HFFc6 (cell line): ENCODE measurements at places on chromosomes 13 and 19.

DNA sequence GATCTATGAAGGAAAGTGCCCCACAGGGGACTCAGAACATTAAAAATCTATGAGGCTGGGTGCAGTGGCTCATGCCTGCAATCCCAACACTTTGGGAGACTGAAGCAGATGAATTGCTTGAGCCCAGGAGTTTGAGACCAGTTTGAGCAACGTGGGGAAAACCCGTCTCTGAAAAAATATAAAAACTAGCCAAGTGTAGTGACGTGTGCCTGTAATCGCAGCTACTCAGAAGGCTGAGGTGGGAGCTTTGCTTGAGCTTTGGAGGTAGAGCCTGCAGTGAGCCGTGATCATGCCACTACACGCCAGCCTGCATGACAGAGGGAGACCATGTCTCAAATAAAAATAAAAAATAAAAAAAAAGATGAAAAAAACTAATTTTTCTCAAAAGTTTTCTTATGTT is 1070.6 kb downstream of the PCDH9 start:
- DNase-seq: no peak

- no peak for DNase-seq
Measured at GRCh38 chr13:114090476-114090875, 41.9 kb downstream of the RASA3 start.

DNA sequence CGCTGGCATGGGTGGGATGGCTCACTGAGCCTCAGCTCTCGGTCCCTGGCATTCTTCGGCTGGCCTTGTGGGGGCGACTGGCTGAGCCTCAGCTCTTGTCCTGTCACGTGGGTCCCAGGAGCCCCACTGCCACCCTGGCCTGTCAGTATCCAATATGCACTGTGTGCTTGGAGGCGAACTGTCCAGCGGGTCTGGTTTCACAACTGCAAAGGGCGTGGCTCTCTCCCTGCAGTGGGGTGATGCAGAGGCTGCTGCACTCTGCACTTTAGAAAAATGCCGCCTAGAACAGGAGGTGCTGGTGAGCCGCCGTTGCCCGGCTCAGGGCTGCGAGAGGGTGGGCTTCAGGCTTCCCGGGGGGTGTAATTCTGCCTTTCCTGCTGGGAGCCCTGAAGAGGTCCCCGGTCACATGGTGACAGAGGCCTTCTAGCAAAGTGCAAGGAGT is 17.0 kb upstream of the TMEM255B start:
- peak; percentile 32 for DNase-seq

GRCh38 chr13:49395878-49396380 is 47.9 kb downstream of the CAB39L start:
- DNase-seq: no peak

- DNase-seq: peak; percentile 55
Measured at GRCh38 chr19:28737021-28737895, 475.7 kb downstream of the UQCRFS1 start.

- no peak for DNase-seq
Measured at GRCh38 chr13:99984461-99985240, 3.1 kb downstream of the ZIC2 start.

DNA sequence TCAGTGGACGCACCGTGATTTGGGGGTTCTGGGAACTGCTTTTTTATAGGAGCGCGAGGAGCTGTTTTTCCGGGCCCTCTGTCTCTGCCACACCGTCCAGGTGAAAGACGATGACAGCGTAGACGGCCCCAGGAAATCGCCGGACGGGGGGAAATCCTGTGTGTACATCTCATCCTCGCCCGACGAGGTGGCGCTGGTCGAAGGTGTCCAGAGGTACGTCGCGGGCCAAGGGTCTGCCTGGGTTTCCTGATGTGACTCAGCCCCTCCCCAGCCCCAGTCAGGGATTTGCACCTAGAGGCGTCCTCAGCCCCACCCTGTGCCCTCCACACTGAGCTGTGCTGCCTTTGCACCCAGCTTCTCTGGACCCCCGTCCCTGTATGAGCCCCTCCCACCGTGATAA is 136.2 kb upstream of the MCF2L start:
- no peak for DNase-seq

- no peak for DNase-seq
Measured at GRCh38 chr13:111142472-111142871, 27.4 kb downstream of the ARHGEF7 start.

GRCh38 chr19:54708781-54709180 is 15.5 kb upstream of the KIR3DL3 start:
- no peak for DNase-seq

- no peak for DNase-seq
Measured at GRCh38 chr13:103557878-103558277, 491.7 kb upstream of the SLC10A2 start.

- DNase-seq: no peak
Measured at GRCh38 chr19:51242881-51243630, 7.8 kb upstream of the SIGLECL1 start.

DNA sequence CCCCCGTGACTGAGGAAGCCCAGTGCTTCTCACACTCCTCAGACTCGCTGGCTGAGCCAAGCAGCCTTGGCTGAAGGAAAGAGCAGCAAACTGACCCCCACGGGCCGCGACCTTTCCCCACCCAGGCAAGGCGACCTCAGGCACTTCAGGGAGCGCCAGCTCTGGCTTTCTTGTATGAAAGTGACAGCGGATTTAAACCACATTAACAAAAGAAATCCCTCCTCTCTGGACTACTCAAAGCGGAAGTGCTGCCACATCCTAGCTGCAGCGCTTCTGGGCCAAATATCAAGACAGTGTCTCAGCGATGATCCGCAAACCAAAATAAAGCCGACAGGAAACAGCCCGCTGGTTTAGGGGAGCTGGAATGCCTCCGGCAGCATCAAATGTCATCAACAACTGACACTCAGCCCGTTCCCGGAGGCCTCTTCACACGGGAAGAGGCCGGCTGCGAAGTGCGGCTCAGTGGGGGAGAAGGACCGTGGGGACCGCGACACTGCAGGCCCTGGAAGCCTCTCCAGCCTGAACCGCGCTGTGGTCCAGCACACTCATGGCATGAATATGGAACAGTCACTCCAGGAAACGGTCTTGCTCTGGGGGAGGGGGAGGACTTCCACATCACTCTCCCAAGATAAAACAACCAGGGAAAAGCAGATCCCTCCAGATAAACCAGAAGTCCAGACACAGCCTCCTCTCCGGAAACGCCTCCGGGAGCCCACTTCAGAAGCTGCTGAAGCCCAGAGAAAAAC is 1.4 kb downstream of the RASA3 start:
- peak; percentile 96 for DNase-seq

- DNase-seq: peak; percentile 83
Measured at GRCh38 chr19:7293762-7294557, at the start of gene INSR. TSS of gene INSR (minus strand) at chr19:7294414. CDS start at chr19:7293891, 523 bp downstream.

- DNase-seq: no peak
Measured at GRCh38 chr13:77518266-77518665, 17.2 kb upstream of the SCEL start.

GRCh38 chr13:22825186-22825585 is 355.6 kb upstream of the SGCG start:
- DNase-seq: no peak

- DNase-seq: no peak
Measured at GRCh38 chr13:102198418-102199311, 203.2 kb downstream of the FGF14 start.

GRCh38 chr19:3250675-3251074 is 26.2 kb downstream of the CELF5 start:
- DNase-seq: no peak

DNA sequence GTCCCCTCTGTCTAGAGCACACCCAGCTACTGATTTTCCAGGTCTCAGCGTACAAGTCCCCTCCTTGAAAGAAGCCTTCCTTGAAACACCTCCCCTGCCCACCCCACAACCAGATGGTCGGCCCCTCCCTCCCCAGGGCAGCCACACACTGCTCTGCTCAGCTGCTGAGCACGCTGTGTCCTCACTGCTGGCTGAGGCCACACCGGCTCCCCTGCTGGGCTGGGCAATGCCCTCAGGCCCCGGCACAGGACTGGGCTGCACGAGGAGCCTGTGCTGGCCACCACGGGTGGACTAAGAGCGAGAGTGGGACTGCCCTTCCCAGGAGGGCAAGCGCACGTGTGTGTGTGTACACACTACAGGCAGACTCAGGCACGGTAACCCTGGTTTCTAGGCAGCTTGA is 11.8 kb upstream of the RSPH6A start:
- no peak for DNase-seq

GRCh38 chr13:43315522-43315921 is 292.1 kb downstream of the DNAJC15 start:
- no peak for DNase-seq

DNA sequence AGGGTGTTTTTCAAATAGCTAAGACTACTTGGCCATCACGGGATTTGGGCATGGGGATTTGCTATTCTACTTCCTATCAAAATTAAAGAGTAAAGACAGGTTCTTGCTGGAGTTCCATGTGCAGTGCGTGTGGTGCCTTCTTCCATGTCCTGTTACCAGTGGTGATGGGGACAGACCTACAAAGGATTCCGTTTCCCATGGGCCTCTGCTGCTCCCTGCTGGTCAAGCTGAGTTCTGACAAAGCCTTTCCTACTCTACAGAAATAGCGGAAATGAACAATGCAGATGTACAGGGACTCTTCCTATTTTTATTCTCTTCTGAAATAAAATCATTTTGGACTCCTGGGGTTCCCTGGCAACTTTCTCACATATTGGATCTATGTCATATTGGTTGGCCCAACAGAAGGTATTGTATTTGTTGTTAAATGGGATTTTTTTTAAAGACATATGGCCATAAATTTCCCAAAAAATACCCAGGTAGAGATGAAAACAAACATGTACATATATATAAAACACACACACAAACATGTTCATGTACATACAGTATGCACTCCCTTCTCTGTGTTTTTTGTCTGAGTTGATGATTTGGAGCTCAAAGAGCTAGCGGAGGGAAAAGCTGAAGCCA is 90.5 kb upstream of the SLC15A1 start:
- peak; percentile 75 for DNase-seq
